ENCODE measurements at places on chromosomes 3 and 15.

DNA sequence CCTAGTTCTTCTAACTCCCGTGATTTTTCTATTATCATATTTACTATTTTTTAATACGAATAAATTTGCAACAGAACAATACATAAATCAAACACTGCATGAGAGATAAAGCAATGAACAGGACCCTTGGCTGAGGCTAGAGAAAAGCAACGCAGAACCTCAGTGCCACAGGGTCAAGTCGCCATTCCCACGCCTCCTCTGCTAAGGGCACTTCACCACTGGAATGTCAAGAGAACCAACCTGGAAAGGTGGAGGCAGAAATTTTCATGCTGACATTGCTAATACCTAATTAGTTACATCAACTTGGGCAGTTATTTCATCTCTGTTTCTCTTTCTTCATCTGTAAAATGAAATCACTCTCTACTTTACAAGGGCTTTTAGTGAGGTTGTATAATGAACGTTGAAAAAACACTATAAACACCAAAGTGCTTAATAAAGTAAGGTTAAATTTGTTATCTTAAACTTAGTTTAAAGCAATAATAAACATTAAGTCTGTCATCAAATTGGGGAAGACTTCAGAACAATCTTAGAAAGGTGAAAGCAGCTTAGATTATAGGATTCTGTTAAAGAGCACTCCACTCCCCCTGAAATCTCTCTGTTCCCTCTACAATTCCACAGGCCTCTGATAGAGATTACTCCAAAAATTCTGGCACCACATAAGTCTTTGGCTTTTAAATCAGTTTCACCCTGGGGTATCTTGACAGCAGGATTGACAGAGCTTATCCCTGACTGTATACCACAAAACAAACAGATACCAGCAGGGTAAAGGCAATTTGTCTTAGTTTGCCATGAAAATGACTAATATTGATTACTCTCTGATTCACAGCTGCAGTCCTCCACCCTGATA, 41.9 kb downstream of the PLCH1 start:
- no peak for DNase-seq

GRCh38 chr15:59941612-59942011, 62.5 kb upstream of the FOXB1 start:
- no peak for DNase-seq

GRCh38 chr15:29818141-29818540, 4.1 kb downstream of the TJP1 start:
- no peak for DNase-seq

DNA sequence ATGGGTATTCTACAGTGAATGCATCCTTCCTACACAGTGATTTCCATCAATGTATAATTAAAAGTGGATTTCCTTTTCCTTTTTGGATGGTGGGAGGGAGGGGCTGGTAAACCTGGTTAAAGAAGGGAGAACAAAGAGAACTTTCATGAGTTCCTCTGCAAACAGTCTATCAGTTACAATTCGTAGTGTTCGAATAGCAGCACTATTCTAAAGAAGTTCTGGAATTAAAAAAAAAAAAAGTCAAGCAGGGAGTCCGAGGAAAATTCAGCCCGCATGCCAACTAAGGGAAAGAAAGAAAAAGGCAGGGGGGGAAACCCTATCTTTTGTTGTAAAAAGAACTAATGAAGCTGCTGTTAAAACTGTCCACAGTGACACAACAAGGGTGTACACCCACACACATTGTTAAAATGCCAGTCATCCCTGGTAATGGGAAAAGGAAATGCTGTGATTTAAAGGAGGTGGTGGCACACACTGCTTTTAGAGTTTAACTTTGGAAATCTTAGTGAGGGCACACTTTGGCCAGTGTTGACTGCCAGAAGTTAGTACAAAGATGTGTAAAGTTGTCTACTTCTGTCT, 521.2 kb downstream of the ZIC1 start:
- no peak for DNase-seq

DNA sequence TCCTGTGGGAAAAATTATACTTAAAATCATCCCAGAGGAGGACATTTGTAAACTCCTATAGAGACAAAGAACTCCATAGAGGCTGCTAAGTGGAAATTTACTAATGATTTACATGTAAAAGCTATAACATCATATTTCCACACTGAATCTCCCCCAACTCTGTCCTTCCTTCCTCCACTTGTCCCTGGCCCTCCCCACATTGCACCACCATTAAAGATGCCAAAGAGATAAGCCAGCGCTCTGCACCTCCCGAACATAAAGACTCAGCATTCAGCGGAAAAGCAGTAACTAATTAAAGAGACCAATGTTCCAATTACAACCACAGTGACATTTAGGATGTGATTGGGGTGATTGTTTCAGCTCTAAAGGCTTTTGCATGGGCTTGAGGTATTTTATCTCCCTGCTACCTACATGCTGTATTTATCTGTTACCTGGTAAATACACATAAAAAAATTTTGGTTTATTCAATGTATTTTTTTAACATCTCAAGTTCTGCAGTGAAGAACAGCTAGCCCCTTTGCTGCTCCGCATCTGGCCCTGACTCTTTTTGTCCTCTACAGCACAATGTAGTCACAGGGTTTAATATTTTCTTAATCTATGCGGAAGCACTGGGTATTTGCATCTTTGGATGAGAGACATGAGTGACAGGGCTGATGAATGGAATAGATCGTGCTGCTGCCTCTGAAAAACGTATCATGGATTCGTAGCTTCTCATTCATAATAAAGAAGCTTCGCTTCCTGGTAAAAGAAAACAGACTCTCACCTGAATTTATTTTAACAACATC, 35.3 kb upstream of the B3GNT5 start:
- no peak for DNase-seq

DNA sequence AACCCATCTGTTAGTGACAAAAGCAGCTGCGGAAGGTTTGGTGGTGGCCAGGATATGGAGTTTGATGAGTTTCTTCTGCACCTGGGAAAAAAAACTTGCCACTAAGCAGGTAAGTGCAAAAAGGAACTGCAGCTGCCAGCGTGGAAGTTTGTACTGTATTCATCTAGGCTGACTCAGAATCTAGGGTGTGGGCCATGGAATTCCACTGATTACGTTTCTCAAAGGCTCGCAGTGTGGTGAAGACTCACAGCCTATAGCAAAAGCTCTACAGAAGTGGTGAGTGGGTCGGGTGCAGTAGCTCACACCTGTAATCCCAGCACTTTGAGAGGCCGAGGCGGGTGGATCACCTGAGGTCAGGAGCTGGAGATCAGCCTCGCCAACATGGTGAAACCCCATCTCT, 334.6 kb upstream of the GRM7 start:
- DNase-seq = no peak

GRCh38 chr3:142285083-142285517, 59.7 kb upstream of the GK5 start:
- DNase-seq = no peak

- no peak for DNase-seq
Observed at GRCh38 chr3:4719046-4719501, 225.9 kb downstream of the ITPR1 start.

DNA sequence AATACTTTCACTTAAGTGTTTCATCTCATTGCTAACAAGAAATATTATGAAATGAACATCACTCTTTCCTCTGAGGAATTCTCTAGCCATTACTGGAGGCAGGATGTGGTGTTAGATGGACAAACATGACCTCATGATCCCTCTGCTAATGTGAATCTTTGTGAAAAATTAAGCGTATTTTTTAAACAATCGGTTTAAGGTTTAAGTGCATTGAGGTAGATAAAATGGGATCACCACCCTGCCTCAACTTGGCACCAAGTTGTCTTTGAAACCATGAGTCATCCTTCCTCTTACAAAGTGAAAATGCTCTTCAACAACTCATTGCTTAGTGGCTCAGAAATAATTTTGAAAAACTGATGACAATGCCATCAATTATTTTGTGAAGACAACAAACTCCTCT, 76.0 kb upstream of the DCBLD2 start:
- no peak for DNase-seq

GRCh38 chr3:53226841-53227407, 28.9 kb downstream of the TKT start:
- DNase-seq = no peak

GRCh38 chr15:67006083-67007065, 59.0 kb upstream of the SMAD3 start:
- DNase-seq = no peak

DNA sequence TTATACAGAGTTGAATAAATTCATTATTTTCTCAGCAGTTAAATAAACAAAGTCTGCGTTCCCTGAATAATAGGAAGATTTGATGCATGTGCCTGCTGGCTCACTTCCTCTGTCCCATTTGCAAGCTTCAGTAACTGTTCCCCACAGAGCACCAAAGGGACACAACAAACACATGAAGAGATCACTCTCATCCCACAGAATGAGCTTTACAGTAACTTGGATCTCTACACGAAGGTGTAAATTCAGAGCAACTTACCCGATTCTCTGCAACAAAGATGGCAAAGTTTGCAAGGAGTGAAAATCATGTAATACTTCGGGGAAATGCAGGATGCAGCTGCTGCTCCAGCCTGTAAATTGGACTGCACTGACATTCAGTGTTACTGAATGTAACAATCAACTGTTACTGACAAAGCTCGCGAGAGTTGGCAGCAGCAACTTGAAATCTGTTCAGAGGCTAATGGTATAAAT, at the start of gene BCHE:
TSS of gene BCHE (minus strand) at position 366 of the 468 bp plus-strand sequence. CDS start 6,390 bp downstream, outside the sequence.
- no peak for DNase-seq

- DNase-seq = no peak
Observed at GRCh38 chr15:80789796-80790195, 10.6 kb downstream of the CEMIP start.

GRCh38 chr3:115161866-115162265, 14.8 kb upstream of the ZBTB20 start:
- no peak for DNase-seq

- DNase-seq = no peak
Observed at GRCh38 chr3:57729334-57730045, 26.6 kb upstream of the SLMAP start.

DNA sequence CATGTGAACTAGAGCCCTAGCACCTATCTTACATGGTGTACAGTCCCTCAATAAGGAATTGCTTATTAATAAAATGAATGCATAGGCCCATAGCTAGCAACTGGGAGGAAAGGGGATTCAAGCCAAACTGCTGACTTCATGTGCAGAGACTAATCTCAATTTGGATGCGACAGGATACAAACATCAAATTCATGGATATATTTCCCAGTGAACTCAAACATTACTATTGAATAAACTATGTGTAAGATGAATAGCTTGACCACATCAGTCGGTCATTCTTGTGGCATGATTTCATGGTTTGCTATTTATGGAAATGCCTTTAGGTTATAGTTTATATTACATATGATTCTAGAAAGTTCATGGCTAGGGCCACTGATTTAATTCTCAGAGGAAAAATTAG, 268.6 kb upstream of the SLITRK3 start:
- no peak for DNase-seq

GRCh38 chr15:79195239-79195638, 87.3 kb upstream of the ANKRD34C start:
- no peak for DNase-seq

GRCh38 chr3:126969586-126969985, 13.3 kb upstream of the PLXNA1 start:
- no peak for DNase-seq

GRCh38 chr3:156317462-156318074, 197.2 kb downstream of the KCNAB1 start:
- no peak for DNase-seq

GRCh38 chr3:72993391-72993790, 3.2 kb upstream of the PPP4R2 start:
- no peak for DNase-seq

GRCh38 chr3:114623420-114624046, 329.7 kb downstream of the TIGIT start:
- no peak for DNase-seq

- no peak for DNase-seq
Observed at GRCh38 chr3:122024800-122025199, 2.8 kb upstream of the ILDR1 start.

- DNase-seq = peak; percentile 14
Observed at GRCh38 chr15:95446854-95447253, 883.6 kb upstream of the NR2F2 start.

DNA sequence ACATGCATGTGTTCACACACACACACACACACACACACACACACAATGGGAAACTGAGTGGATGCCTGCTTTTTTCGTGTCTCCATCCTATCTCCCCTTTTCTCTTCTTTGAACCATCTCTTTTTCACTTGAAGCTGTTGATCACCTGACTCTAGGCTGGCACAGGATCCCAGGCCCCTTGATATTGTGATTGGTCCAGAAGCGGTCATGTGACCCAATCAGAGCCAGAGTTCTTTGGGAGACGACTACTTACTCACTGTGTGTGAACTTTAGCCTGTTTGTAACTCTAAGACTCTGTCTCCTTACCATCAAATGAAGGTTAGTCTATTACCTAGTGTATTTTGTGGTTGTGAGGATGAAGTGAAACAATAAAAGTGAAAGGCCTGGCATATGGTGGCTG, 172.9 kb downstream of the ADAMTS9 start:
- no peak for DNase-seq

GRCh38 chr3:177193688-177194268, 3.5 kb downstream of the TBL1XR1 start:
- no peak for DNase-seq

GRCh38 chr3:17258823-17259436, 374.2 kb downstream of the PLCL2 start:
- no peak for DNase-seq

GRCh38 chr3:114420072-114420471, 126.2 kb downstream of the TIGIT start:
- no peak for DNase-seq

GRCh38 chr3:151306168-151306810, 10.3 kb downstream of the GPR87 start:
- DNase-seq = no peak

GRCh38 chr3:73255609-73256029, 194.2 kb downstream of the EBLN2 start:
- no peak for DNase-seq

DNA sequence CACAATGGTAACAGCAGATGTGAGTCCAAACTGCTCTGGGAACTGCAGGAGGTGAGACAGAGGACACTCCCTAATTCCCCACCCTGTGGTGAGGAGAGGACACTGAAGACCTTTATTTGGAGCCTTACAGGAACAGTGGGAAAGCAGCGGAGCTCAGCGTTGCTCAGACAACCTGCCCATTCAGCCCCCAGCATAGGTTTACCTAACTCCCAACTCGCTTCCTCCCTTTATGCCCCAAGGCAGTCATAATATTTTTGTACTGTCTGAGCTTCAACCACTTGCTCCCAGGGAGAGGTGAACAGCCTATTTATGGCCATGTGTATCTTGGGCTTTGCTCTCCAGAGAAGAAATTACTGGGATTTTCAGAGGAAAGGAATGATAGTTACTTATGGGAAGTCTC, 34.1 kb downstream of the SHC4 start:
- no peak for DNase-seq

- DNase-seq = peak; percentile 30
Observed at GRCh38 chr3:45795882-45796765, at the start of gene SLC6A20. TSS of gene SLC6A20 (minus strand) at chr3:45796536. CDS start at chr3:45796419, 117 bp downstream.

- DNase-seq = no peak
Observed at GRCh38 chr15:25795712-25796111, 67.4 kb downstream of the ATP10A start.
